NCI-H146 (cell line): ENCODE measurements at places on chromosomes 3 and 15.

DNA sequence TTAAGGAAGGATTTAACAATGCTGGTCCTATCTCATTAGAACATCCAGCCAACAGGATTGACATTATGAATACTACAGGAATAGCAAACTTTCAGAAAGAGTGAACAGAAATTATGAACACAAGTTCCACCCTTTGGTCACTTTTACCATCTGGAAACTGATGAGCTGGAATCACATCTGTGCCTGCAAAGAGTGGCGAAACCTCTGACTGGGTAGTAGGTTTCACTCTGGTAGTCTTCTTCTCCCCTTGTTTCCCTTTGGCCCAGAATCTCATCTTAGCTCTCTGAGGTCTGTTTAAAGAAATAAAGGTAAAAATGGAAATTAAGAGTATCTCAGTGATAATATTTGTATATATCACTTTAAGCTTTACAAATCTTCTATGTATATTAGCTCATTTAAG lies 73.1 kb downstream of the NR2E3 start:
- no peak for DNase-seq

- DNase-seq: no peak
Observed at GRCh38 chr3:148751461-148751860, 53.8 kb downstream of the AGTR1 start.

GRCh38 chr3:71138410-71138809 lies 445.1 kb downstream of the FOXP1 start:
- DNase-seq: no peak

GRCh38 chr3:65672871-65673815 lies 365.6 kb downstream of the MAGI1 start:
- peak; percentile 4 for DNase-seq

GRCh38 chr3:4948395-4948794 lies 30.8 kb upstream of the BHLHE40 start:
- DNase-seq: no peak

- no peak for DNase-seq
Observed at GRCh38 chr15:74589826-74590225, 25.8 kb upstream of the CLK3 start.

DNA sequence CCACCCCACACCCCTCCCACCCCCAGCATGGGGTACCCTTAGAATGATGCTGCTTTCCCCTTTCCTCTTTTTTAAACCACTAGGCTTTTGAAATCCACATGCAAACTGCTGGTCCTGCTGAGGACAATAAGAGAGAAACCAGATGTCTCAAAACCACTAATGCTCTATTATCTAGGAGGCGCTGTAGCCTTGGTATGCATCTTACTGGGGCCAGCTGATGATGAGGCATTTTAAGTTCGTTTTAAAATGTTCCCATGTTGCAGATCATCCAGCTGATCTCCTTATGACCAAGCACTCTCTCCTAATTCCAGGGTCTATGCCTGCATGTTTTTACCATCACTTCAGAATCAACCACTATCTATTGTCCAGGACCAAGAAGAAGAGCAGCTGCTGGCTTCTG lies 1.3 kb downstream of the NME9 start:
- peak; percentile 19 for DNase-seq

GRCh38 chr3:29906906-29907305 lies 626.0 kb downstream of the RBMS3 start:
- DNase-seq: no peak

DNA sequence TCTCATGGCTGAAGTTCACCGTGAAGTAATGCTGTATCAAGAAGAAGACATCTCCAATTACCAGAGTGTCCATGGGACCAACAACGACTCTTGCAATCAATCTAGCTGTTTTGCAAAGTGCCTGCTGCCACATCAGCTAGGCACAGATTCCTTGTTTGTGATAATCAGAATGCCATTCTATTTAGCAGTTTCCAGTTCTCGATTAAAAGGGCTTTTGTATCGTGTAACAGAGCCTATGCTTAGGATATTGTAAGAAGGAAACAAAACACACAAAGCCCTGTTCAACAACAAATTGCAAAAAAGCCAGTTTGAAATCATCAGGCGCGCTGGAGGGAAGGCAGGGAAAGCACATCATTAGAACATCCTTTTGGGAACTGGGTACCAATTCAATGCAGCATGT lies 26.1 kb downstream of the RASGRF1 start:
- DNase-seq: no peak

DNA sequence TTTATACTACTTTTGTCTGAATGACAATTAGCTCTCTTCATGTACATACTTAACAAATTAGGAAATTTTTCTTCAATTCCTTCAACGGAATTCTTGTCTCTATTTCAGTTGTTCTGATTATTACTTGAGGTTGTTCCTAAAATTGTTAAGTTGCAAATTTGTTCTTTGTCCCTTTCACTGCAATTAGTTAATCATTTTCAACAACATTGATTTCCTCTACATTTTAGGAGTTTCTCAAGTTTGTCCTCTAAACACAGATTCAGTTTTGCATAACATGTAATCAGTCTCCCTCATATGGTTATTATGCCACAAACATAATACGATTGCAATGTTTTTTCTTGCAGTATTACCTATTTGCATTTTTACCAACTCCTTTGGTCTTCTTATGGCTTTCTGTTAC lies 283.5 kb downstream of the SV2B start:
- no peak for DNase-seq

DNA sequence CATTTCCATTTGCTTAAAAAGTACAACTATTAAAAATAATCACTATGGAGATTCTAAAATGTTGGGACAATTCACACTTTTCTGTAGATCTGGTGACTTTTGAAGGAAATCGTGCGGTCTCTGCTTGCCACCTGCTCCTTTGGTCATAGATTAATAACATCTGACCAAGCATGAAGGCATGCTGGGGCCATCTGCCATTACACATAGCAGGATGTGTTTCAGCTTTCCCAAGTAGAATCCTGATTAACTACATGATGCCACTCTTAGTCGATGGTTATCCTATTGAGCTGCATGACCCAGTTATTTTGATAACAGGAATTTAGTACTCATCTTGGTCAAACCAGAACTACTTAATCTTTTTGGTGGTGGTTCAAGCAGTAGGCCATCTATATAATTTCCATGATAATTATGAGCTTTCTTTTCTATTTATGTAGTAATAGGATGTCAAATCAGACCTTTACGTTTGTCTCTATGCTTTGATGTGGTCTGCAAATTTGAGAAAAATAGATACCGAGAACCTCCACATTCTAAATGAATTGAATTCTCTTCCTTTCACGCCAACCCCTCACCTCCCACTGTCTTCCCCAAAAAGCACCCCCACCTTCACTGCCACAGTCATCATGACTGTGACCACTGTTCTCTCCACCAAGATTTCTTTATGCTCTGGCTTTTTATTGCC lies 158.1 kb downstream of the DIPK2A start:
- peak; percentile 9 for DNase-seq
